GM18507 (cell line): ENCODE measurements at places on chromosomes 1 and 21.
A peak's percentile ranks its signal among the peaks of the same experiment; 100 is the strongest.

DNA sequence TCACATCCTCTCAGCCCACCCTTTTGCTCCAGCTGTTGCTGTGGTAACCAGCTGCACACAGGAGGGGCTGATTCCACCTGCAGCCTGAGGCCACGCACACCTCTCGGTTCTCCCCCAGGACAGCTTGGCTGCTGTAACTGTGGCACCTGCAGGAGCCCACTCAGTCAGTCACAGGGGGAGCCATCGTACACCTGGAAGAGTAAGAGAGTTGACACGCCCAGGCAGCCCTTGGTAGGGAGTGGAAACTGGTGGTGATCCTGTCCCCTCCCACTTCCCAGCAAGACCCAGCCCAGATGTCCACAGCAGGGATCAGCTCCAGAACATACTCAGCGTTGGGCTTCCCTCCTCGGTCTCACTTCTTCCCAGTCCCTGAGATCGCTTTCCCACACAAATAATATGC is 32.2 kb upstream of the BACE2 start:
- DNase-seq: no peak

- no peak for DNase-seq
Measured at GRCh38 chr1:203744075-203744972, 20.7 kb upstream of the LAX1 start.

GRCh38 chr1:40078512-40079333 is 18.3 kb downstream of the PPT1 start:
- no peak for DNase-seq

DNA sequence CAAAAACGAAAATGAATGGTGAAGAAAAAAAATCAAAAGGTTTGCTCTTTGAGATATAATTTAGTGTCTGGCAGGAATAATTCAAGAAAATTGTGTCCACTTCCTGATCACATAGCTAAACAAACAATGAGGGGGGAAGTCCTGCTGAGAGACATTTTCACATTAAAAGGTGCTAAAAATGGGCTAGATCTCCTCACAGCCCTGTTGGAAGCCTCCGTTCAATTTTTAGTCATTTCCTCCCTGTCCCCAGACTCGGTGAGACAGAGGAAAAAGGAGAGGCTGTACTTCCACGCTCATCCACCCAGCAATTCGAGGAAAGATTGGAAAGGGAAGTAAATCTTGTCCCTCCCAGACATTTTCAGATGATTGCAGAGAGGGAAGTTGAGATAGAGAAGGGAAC is 103.7 kb downstream of the BARHL2 start:
- DNase-seq: no peak

- DNase-seq: no peak
Measured at GRCh38 chr1:150089846-150090520, 22.4 kb downstream of the VPS45 start.

DNA sequence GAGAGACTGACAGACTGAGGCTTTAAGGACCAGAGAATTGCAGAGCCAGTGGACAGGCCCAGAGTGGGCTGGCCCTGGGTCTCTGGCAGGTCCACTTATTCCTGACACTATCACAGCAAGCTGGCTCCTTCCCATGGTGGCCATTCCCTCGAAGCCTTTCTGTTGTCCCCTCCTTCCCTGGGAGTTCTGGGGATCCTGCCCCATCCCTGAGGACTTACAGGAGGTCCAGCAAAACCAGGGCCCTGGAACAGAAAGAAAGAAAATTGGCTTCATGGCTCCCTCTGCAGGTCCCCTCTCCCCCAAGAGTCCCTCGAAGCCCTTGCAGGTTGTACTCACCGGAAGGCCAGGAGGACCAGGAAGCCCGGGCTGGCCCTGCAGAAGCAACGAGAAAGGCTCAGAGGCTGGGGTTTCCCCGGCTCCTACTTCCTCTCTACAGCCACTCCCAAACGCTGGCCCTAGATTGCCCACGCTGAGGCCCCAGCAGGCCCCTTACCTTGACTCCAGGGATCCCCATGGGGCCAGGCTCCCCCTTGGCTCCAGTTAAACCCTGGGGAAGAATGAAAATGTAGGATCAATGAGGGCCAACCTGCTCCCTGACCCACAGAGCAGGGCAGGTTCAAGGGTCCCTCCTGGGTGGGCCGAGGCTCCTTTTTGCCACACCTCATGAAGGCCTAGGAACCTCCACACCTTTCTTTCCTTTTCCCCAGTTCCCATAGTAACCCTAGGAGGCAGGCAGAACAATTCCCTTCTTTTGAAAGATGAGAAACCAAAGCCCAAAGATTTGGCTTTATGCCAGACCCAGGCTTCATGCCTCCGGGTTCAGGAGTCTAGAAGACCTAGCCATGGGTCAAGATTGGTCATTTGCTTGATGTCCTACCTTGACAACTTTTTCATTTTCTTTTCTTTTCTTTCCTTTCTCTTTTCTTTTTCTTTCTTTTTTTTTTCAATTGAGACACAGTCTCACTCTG is 4.6 kb downstream of the COL9A2 start:
- peak; percentile 71 for DNase-seq

GRCh38 chr1:32128964-32129363 is 21.1 kb downstream of the KPNA6 start:
- DNase-seq: no peak
